Occipital lobe (tissue), 3 donors: ENCODE measurements at places on chromosomes 5 and 9.

GRCh38 chr9:124427281-124427680, 12.0 kb upstream of the PSMB7 start:
- DNase-seq, result no peak

DNA sequence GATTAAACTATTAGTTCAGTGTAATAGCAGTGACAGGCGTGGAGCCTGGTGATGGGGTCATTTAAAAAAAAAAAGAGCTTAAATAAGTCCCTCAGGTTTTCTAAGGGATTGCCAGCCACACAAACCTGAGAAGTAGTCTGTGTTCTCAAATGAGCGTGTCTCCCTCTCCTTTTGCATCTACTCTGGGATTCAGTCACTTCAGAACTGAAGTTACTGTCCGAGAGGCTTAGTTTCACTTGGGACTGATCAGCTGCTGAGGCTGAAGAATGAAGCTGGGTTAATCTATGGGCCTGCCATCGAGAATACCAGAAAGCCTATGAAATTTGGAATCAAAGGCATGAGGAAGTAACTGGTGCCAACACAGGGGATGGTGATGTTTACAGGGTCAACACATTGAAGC, 310.1 kb downstream of the ADAMTS6 start:
- DNase-seq, result no peak

DNA sequence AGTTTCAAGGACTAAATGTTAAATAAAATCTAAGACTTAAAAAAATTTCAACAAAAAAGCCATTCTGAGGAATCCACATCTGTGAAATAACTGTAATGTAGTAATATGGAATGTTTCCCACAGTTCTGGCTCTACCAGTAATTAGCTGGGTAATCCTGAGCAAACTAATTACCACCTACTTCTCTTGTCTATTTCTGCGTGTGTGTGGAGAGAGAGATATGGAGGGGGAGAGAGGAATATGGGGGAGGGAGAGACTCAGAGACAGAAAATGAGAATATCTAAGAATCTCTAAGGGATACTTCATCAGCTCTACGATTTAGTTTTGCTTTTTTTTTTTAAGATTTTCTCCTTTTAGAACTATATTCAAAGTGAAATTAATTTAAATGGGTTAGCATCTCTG, 28.0 kb downstream of the TBCA start:
- DNase-seq, result no peak

DNA sequence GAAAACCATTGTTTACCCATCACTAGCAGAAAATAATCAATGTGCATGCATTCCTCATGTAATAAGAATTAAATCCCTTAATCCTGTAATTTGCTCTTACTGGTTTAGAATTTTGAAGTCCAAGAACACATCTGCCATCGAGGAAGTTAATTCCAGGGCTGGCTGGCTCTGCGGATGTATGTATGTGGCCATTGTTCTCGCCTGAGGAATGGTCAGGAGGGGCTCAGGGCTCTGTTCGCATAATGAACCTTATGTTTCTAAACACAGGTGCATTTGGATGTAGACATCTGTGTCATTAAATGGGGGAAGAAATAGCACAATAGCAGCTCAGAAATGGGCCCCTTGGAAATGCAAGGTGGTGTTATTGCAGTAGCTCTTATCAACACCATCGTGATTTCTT, 148.6 kb upstream of the GAS1 start:
- DNase-seq, result no peak

DNA sequence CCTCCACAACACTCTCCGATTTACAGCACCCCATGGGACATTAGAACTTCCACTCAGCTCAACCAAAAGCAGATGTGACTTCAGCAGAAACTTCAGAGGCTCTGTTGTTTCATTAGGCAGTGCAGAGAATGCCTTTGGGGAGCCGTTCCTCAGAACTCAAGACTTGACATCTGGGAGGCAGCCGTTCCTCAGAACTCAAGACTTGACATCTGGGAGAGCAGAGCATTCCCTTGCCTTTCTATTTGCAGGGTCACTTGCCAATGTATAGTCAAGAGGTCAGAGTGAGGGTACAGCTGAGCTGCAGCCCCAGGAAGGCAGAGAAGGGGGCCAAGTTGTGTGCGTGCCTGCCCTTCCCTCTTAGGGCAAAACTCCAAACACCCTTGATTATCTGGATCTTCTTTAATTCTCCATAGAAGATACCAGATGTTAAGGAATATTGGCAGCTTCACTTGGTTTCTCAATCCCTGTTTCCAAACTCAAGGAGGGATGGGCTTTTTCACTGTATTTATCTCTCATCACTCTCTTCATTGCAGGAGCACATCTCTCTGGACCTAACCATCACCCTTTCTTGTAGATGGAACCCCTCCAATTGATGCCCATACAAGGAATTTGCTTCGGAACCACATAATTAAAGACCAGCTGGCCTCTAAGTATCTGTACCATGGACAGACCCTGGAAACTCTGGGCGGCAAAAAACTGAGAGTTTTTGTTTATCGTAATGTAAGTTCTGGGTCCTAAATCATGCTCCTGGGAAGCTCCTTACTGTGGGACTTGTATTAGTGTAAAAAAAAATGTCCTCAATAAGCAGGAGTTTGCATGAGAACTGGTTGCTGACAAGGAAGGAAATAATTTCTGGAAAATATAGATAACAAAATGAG, 25.6 kb downstream of the TGFBI start:
- no peak for DNase-seq

DNA sequence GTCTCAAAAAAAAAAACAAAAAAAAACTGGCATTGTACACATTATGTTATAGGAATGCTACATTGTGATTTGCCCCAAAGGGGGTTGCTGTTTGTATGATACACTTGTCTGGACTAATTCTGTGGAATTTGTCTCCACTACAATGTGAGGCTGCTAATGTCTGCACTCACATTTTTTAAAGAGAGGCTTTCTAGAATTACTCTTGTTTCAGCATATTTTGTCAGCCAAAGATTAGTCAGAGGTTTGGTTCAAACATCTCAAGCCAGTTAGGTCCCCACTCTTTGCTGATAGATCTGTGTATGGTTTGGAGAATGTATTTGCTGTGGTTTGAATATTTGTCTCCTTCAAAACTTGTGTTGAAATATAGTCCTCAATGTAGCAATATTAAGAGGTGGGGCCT, 59.3 kb upstream of the ZNF169 start:
- no peak for DNase-seq

- DNase-seq, result no peak
Observed at GRCh38 chr5:170596482-170597044, 92.7 kb downstream of the KCNIP1 start.

- DNase-seq, result no peak
Observed at GRCh38 chr5:66987949-66988838, 208.4 kb downstream of the CD180 start.

- DNase-seq, result no peak
Observed at GRCh38 chr9:120331913-120332312, 248.1 kb downstream of the CDK5RAP2 start.

GRCh38 chr5:1169211-1170115, 31.9 kb upstream of the SLC6A19 start:
- DNase-seq, result no peak

DNA sequence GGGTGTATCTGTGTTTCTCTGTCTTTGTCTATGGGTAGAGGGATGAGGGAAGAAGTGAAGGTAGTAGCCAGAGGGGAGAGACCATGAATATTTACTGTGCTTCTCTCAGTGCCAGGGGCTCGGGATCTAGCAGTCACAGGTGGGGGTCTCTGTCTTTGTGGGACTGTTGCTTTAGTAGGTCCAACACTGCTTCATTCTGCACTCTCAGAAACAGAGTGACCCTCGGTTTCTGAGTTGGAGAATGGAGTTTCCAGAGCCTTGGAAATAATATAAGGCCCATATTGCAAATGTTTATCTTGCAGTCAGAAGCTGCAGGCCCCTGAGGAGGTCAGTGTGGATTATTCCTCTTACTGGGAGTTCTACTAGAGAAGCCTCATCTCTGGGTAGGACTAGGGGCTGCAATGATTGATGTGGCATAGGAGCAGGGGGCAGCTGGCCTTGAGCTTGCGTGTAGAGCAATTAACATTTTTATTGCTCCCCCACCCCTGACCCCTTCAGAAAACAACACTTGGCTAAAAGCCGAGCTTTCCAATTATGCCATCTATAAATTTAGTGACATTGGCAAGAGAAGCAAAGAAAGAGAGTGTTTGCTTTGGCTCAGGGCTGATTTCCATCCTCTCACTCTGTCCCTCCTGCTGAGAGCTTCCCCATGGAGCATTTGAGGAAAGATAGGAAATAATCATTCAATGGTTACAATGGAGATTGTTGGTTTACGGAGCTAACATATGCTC, 55.0 kb upstream of the TRPC7 start:
- DNase-seq, result no peak

- no peak for DNase-seq
Observed at GRCh38 chr5:91070761-91071550, 312.2 kb downstream of the ARRDC3 start.

DNA sequence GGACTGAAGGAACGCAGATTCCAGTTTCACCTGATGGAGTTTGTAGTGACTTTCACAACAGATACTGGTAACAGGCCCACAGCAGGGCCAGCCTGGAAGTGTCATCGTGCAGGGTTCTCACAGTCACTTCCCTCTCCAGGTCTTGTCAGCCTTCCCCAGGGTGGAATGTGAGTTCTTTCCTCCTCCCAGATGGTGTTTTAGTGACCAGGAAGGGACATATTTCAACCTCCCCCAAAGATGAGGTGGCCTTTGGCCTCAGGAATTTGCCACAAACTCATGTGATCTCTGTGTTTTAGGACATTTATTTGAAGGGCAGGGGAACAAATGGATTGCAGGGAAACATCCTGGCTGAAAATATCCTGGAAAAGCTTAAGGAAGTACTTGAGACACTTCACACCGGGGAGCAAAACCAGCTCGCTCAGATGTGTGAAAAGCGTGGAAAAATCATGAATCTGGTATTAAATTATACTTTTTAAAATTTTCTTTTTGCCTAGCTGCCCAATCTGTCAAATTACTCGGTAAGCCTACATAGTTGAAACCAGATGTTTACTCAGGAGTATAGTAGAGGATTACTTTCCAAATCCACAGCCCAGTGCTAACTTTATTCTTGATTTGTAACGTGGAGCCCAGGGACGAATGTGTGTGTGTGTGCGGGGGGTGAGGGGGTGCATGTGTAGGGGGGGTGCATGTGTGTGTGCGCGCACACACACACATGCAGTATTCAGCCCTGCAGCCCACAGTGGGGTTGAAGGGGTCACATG, 66.8 kb downstream of the PTPDC1 start:
- no peak for DNase-seq

GRCh38 chr9:35993976-35994720, 36.2 kb upstream of the OR2S2 start:
- DNase-seq, result no peak

- DNase-seq, result no peak
Observed at GRCh38 chr5:53067641-53068040, 41.9 kb downstream of the MOCS2 start.

DNA sequence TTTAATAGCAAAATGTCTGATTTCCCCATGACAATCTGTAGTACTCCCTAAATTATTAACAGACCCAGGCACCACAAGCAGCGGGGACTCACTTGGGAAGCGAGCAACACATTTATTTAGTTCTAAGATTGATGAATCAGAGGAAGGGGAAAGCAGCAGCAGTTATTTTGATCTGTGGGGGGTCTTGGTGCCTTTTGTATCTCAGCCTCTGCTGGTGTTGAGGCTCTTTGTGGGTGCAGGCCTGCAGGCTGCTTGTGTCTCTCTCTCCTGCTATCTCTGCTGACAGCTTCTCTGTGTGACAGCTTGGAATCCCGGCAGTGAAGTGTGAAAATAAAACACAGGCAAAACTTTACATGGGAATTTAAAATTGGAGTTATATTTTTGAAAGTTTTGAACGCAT, 878.2 kb upstream of the DMAC1 start:
- no peak for DNase-seq
